ENCODE measurements at places on chromosomes 4 and X.

- no peak for DNase-seq
Observed at GRCh38 chr4:101049549-101050001, 297.8 kb downstream of the PPP3CA start.

DNA sequence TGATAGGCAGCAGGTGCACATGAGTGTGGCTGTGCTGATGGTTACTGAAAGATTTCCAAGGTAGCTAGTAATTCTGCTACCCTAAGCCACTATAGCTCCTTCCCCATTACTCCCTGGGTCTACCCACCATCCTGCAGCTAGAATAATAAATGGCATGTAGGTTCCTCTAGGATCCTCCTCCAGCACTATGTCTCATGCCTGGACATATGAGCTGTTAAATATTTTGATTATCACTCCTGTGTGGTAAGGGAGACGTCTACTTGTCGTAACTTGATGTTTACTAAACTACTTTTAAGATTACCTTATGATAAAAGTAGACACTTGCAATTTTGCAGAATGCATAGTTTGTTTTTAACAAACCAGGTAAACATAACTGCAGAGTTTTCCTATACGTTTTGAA lies 35.5 kb downstream of the TET2 start:
- DNase-seq: no peak

- DNase-seq: no peak
Observed at GRCh38 chr4:184668511-184669114, 19.1 kb downstream of the PRIMPOL start.

GRCh38 chr4:85965529-85965928 lies 394.3 kb downstream of the MAPK10 start:
- no peak for DNase-seq

- no peak for DNase-seq
Observed at GRCh38 chrX:106564986-106565385, 46.8 kb upstream of the RADX start.

GRCh38 chr4:98609934-98610333 lies 48.5 kb downstream of the TSPAN5 start:
- DNase-seq: no peak

- no peak for DNase-seq
Observed at GRCh38 chr4:153438916-153439756, 27.0 kb upstream of the TMEM131L start.
